NCI-H510A treated with DMSO at 0.1 percent for 48 hours (cell line): ENCODE measurements at places on chromosomes 13 and 19.
A peak's percentile ranks its signal among the peaks of the same experiment; 100 is the strongest.

DNA sequence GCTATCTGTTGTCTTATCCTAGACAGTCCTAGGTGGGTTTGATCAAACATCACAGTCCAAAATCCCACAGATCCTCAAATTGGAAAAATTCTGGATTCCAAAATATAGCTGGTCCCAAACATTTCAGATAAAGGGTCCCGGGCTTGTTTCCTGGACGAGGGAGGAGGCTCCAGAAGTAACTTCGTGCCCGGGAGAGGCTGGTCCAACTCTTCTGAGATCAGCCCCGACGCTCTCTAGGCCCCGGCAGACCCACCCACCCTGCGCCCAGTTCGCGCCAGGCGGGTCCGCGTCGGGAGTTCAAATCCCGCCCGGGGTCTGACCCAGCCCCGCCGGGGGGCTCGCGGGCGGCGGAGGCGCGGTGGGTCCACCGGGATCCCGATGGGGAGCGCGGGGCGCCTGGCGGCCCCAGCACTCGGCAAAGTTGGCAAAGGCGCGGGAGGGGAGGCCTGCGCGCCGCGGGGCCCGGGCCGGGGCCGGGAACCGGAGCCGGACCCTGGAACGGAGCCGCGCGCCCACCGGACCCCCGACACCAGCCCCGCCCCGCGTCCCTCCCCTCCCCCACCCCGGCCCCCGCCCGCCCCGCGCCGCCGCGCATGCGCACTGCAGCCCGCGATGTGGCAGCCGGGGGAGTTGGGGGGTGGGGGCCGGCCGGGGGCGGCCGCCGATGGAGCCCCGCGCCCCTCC is 513 bp downstream of the MIER2 start:
- DNase-seq: peak; percentile 22

DNA sequence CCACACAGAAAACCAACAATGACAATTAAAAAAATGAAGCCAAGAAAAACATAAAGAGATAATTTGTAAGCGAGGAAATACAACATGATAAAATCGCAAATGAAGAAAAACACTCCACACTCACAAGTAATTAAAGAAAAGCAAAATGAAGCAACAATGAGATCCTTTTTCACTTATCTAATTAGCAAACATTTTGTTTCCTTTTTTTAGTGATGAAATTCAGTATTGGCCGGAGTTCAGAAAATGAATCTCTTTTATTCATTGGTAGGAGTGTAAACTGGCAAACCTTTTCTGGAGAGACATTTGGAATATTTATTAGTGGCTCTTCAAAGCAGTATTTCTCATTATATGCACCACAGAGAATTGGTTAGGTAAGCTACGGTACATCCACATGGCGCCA is 70.6 kb upstream of the POMP start:
- no peak for DNase-seq

DNA sequence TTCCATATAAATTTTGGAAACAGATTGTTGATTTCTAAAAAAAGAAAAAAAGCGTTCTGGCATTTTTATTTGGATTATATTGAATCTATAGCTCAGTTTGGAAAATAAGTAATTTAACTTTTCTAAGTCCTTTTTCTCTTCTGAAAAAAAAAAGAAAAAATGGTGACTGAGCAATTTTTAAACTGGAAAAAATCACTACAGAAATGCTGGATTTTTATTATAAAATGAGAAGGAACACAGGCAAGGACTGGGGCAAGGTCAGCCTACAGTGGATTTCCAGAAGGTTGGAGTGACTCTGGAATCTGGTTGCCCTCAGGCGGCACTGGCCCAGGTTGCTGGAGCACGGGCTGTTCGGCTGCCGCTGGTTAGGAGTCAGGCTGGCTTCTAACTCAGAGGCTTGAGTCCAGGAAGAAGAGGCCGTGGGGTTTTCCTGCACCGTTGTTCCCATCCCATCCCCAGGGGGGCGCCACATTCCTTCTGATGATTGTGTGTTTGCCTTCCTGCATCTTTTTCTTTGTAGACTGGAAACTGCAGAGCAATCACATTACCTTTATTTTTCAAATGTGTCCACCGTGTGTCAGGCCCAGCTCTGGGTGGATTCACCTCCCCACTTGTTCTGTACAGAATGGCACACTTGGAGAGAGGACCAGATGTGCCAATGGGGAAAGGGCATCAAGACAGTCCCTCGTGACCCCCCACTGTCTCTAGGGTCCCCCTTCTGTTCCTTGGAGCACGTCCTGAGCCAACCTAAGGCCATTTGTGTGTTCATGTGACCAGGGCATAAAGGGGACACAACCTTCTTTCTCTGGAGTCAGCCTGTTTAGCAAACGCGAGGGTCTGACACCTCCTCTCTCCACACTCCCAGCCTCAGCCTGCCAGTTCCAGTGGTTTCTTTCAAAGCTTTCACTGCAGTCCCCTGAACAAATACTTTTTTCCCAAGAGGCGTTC is 44.5 kb upstream of the GTF3A start:
- DNase-seq: peak; percentile 72

DNA sequence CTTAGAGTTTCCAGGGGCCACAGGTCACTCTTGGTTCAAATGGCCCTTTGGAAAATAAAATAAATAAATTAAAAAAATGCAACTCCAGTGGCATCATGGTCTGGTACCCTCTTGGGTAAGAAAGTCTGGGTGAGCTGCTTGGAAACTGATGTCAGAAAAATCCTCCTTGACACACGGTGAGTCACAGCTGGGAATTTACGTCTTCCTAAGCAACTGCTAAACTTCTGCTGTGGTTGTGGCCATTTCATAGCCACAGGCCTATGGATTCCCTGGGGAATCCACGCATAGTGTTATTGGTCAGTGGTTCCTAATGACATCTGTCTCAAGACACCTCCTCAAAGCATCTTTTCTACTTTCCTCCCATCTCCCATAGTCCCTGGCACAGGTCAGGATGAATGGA is 220.8 kb downstream of the COG6 start:
- DNase-seq: no peak

DNA sequence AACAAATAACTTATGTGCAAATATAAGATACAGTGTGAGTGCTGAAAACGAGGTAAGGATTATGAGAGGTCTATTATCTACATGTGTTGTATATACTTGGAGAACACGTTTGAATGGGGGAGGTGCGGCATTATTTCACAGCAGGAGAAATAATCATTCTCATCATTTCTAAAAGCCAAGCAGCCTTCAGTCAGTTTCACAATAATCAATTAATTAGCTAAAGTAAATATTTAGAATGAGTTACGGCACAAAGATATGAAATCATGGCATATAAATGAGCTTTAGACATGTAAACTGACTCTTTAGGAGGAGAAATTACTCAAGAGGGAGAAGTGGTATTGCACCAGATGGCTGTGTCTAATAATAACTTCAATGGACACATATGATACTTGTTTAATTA is 366.6 kb downstream of the DNAJC15 start:
- DNase-seq: no peak

GRCh38 chr19:2756921-2757881 is 17.4 kb upstream of the SLC39A3 start:
- DNase-seq: no peak

GRCh38 chr13:96850538-96851145 is 143.6 kb downstream of the OXGR1 start:
- no peak for DNase-seq

DNA sequence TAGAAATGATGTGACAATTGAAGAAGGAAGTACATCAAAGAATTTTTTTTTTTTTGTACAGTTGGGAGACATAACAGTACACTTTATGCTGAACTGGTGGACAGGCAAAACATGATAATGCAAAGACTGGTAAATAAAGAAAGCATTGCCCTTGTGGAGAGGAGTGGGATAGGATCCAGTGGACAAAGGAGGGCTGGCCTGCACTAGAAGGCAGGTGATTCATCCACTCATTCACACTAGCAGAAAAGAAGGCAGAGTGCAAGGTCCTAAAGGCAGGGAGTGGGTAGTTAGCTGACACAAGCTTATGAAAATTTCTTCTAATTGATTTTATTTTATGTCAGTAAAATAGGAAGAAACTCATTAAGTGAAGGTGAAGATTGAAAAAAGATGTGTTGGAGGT is 17.6 kb upstream of the NALCN start:
- no peak for DNase-seq

DNA sequence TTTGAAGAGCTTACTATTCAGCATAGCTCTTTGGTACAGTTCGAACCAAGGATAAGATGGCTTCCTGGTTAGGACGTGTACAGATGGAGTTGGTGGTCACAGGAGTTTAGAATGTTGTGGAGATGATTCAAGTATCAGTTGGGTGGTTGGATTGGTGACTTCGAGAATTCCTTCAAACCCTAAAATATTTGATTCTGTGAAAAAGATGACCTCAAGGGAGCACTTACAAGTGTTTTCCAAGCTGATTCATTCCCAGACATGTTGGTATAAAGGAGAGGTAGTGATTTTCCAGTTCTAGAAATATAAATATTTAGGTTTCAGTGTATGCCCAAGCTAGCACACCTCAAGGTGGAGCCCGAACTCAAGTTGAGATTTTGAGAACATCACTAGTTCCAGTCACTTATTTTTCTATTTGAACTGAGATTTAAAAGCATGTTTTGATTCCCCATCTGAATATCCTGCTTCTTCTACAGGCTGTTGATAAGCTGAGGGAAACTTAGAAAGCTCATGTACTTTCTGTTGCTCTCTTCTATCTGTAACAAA is 306.1 kb downstream of the DCT start:
- no peak for DNase-seq

DNA sequence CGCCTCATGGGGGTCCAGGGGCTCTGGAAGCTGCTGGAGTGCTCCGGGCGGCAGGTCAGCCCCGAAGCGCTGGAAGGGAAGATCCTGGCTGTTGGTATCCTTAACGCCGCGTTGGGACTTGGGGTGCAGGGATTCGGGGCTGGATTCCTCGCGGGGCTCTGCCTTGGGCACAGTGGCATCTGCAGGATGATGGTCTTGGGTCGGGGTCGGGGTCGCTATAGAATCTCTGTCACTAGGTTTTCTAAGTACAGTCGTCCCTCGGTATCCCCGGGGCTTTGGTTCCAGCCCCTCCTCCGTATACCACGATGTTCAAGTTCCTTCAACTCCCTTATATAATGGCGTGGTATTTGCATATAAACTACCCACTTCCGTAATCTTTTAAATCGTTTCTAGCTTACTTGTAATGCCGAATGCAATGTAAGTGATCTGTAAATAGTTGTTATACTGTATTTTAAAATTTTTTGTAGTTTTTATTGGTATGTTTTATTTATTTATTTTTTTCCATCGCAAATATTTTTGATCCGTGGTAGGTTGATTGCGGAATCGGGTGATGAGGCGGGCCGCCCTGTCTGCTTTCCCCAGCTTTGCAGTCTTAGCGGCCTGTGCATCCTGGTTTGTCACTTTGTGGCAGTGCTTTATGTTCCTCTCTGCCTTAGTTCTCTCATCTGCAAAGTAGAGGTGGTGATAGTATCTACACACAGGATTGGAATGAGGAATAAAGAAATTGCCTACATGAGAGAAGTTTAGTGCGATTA is 606 bp downstream of the ERCC5 start:
- DNase-seq: peak; percentile 18

DNA sequence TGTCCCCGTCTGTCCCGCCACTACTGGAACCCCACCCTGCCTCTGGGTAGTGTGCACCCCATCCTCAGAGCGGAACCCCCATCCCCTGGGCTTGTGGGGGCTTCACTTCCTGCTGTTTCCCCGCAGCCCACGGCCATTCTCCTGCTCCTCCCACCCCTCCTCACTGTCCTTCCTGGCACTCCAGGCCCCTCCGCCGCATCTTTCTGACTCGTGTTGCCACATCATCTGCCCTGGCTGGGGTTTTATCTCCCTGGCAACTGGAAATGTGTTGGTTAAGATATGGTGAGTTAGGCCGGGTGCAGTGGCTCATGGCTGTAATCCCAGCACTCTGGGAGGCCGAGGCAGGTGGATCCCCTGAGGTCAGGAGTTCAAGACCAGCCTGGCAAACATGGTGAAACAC is 37.3 kb downstream of the KDM4B start:
- no peak for DNase-seq

GRCh38 chr19:4638828-4639530 is at the start of gene TNFAIP8L1:
Gene TNFAIP8L1, plus strand, starts transcription at chr19:4639516. Its CDS starts 12,354 bp downstream, at chr19:4651870.
- no peak for DNase-seq

DNA sequence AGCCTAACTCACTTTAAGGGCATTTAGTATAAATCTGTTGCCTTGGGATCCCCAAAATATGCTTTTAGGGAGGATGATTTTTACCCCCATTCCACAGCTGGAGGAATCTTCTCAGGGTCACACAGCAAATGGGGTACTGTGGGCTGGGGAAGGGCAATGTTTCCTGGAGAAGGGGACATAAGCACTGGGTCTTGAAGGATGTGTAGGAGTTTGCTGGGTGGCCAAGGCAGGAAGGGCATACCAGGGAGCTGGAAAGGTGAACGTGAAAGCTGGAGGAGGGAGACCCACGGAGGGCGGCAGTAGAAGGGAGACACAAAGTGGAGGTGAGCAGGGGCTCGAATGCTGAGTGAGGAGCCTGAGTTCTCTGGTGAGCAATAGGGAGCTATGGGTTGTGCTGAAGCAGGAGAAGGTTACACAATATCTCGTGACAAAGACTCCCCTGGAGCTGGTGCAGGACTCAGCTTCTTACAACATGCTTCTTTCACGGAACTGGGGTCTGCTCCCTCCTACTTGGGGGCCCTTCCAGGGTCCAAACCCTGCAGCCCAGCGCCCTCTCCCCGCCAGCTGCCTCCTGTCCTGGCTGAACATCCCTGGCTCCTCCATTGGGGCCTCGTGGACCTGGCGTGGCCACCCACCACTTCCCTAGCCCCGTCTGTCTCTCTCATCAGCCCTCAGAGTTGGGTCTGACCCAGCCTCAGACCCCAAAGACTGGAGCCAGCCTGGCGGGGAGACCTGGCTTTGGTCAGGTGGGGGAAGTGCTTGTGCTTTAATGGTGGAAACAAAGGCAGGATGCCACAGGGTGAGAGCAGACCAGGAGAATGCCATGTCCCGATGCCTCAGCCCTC is 11.1 kb downstream of the CILP2 start:
- no peak for DNase-seq

- no peak for DNase-seq
These were observed 108.4 kb downstream of the KLF5 start for GRCh38 chr13:73167028-73167820.

- DNase-seq: no peak
These were observed 85.0 kb downstream of the TDRD3 start for GRCh38 chr13:60482012-60482411.

GRCh38 chr19:3096902-3097326 is 2.8 kb downstream of the GNA11 start:
- no peak for DNase-seq

DNA sequence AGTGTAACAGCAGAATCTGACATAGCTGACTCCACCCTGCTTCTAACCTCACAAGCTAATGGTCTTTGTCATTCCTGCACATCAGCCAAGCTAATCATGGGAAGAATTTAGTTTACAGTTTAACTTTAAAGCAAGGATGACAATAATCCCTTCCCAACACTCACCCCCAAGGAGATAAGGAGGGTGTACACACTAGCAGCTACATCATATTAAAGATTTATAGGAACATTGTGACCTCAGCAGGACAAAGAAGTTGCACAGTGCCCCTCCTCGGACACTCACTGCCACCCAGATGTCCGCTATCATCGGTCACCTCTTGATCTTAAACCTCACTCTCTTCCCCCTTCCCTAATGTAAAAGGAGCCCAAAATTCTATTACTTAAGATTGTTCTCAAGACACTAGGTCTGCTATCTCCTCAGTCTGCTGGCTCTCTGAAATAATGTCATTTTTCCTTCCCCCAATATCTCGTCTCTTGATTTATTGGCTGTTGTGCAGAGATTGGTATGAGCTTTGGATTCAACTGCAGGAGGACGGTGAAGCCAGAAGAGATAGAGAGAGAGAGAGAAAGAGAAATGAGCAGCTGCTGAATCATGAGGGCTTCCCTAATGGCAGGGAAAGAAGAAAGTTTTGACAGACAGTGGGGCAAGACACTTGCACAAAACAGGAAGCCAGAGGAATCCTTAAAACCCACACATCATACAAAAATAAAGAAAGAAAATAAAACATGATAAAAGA is 17.5 kb upstream of the FFAR2 start:
- no peak for DNase-seq
